ENCODE measurements at places on chromosomes 12 and 14.

- no peak for DNase-seq
These were observed 11.5 kb upstream of the ULK1 start for GRCh38 chr12:131882804-131883520.

DNA sequence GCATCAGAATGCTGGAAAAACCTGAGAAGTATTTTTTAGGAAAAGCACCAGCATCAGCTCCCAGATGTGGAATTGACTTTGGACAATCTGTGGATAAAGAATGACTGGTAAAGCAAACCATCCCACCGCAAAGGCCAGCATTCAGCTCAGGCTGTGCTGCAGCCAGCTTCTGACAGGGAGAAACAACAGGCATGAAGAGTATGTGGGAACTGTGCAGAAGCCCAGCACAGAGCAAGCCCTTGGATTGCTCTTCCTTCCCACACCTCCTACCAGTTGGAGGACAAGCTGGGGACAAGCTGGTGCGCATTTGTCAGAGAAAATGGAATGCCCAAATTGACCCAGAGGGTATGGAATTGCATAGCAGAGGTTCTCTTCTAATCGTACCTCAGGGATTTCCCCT, 228.1 kb downstream of the ANO2 start:
- DNase-seq, result no peak

DNA sequence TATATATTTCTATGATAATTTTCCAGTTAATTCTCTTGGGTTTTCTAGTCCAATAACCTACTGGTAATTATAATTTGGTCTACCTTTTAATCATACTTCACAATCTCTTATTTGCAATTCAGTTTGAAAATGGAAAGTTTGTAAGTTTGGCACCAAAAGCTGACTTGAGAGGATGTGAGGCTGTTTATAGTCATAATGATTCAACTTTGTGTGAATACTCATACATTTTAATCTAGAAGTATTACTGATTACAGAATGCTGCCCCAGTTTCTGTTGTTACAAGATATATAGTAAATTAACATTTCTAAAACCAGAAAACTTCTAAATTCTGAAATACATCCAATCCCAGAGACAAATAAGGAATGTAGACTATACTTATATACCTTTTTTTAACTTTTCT, 158.2 kb downstream of the SLC38A4 start:
- DNase-seq, result no peak

DNA sequence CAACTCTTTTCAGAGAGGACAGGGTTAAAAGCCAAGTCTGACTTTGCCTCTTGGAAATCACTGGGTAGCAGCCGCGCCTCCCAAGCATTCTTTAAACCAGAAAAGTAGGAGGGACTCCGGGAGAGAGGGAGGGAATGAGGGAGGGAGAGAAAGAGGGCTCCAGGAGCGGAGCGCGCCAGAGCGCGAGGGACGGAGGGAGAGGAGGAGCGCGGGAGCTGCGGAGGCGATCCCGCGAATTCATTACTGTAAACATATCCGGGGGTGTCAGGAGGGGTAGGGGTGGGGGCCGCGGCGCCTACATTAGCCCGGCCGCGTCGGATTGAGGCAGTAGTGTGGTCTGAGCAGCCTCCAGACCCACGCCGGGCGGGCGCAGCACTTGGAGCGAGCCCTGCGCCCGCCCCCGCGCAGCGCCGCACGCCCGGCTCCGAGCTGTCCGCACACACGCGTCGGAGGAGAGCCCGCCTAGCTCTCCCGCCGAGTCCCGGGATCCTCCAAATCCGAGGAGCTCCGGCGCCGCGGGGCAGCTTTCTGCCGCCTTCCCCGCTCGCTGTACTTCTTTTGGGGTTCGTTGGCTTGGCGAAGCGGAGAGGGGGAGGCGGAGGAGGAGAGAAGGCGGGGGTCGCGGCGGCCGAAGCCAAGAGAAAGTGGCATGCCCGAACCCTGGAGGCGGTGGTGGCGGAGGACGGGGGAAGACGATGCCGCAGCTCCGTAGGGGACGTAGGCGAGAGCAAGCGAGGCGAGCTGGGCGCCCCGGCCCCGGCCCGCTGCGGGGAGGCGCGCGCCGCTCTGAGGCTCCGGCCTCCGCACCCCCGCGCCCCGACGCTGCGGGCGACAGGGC, 3.3 kb downstream of the FLRT2 start:
- DNase-seq, result no peak

GRCh38 chr14:104650057-104650980, 39.1 kb upstream of the INF2 start:
- peak; percentile 62 for DNase-seq

- no peak for DNase-seq
These were observed 45.4 kb upstream of the NR2C1 start for GRCh38 chr12:95118788-95119179.

DNA sequence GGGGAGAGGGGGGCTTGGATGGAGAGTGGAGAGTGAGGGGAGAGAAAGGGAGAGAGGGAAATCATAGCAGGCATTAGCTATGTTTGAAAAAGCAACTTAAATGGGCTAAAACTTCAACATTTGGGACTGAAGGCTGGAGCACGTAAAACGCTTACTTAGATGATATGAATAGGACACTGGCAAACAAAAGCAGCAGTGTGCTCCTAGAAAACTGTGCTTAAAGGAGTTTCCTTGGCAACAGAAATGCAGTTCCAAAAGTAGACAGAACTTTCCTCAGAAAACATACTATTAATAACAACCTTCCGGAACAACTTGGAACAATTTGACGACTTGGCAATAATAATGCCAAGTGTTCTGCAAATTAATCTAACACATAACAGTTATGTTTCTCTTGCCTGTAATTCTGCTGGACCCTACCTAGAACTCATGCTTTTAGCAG, 235.5 kb upstream of the NPAS3 start:
- no peak for DNase-seq

- no peak for DNase-seq
These were observed 106.4 kb downstream of the SLC8A3 start for GRCh38 chr14:70082394-70082793.

GRCh38 chr12:46579474-46579873, 206.9 kb upstream of the SLC38A2 start:
- no peak for DNase-seq

DNA sequence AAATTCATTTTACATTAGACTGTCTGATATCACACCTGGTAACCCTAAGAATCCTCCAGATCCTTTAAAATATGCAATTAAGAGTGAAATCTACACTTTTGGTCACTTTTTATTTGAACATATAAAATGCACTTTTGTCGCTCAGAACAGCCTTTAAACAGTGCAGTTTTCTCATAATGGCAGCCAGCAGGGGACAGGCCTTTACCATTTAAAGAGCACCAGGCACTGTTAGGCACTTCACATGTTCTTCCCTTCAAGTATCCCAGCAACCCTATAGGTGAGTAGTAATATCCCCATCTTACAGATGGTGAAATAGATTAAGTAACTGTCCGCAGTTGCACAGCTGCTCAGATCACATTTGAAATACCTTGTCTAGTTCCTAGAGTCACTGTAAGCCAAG, 11.3 kb upstream of the SAMD4A start:
- DNase-seq, result no peak

- no peak for DNase-seq
These were observed 34.7 kb upstream of the C12orf42 start for GRCh38 chr12:103530307-103531066.

- no peak for DNase-seq
These were observed 87.6 kb downstream of the GALNT8 start for GRCh38 chr12:4807813-4808212.

GRCh38 chr12:10601860-10602259, 11.5 kb downstream of the MAGOHB start:
- DNase-seq, result no peak

GRCh38 chr12:22744197-22744596, 119.2 kb downstream of the ETNK1 start:
- DNase-seq, result no peak

DNA sequence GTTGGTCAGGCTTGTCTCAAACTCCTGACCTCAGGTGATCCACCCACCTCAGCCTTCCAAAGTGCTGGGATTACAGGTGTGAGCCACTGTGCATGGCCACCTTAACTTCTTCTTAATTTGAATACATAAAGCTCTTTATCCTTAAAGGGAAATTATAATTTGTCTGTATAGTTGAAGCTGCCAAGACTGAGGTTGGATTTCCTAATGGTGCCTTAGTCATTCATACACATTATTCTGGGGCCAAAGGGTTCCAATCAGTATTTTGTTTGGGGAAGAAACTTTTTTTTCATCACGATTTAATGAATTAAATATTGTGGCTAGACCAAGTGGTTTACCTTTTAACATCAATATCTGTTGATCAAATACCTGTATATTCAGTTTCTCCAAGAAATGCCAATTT, 135.9 kb downstream of the SYT1 start:
- DNase-seq, result no peak

DNA sequence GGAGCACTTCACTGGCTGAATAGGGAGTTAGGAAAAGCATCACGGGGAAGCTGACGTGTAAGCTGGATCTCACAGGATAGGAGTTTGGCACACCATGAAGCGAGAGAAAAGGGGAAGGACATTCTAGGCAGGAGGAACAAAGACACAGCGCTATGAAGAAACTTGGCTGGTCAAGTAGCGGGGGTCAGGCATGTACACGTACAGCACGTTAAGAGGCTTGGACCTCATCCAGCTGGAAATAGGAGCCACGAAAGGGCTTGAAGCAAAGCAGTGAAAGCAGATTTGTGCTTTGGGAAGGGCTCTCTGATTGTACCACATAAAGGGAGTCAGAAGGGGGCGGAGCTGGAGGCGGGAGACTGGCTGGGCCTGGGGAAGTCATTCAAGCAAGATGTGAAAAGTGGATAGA, 19.6 kb upstream of the GALNT8 start:
- no peak for DNase-seq

GRCh38 chr12:124993626-124994436, at the start of gene BRI3BP:
Gene BRI3BP (plus strand): TSS chr12:124993645. CDS start chr12:124993791, 146 bp downstream.
- DNase-seq, result peak; percentile 28

GRCh38 chr14:22536853-22537338, 52.1 kb downstream of the DAD1 start:
- peak; percentile 77 for DNase-seq

GRCh38 chr12:54017027-54017788, 8.4 kb downstream of the HOXC8 start:
- no peak for DNase-seq

DNA sequence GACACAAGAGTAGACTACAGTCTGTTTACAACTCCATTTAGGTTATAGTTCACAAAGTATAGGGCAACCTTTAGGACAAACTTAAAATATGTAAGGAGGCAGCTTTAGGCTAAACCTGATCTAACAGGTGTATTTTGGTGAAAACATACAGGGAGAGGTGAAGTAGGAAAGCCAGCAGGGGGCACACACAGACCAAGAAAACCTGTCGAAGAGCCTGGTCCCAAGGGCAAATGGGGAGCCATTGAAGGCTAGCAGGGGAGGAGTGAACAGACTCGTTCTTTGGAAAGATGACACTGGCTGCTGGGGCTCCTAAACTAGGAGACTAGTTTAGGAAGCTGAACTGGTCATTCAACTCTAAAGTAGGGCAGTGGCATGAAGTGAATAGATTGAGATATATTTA, 138.8 kb upstream of the WSCD2 start:
- DNase-seq, result peak; percentile 12

- no peak for DNase-seq
These were observed 241.7 kb upstream of the AMIGO2 start for GRCh38 chr12:47321436-47321835.

DNA sequence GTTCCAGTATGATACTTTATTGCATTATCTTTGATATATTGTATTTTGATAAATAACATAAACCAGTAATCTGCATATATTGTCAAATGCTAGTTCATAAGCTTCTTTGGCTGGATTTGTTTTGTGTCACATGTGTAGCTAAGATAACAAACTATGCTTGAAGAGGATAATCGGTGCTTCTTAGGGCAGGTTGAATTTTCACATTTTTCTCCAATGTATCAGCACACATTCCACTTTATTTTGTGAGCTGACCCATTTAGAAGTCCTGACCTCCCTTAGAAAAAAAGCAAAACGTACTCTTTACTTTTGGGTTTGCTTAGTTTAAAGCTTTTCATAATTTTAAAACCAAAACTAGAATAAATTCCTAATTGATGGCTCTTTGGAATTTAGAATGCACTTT, 277.7 kb upstream of the DDHD1 start:
- no peak for DNase-seq

- no peak for DNase-seq
These were observed 6.3 kb downstream of the MIS18BP1 start for GRCh38 chr14:45246691-45247090.

DNA sequence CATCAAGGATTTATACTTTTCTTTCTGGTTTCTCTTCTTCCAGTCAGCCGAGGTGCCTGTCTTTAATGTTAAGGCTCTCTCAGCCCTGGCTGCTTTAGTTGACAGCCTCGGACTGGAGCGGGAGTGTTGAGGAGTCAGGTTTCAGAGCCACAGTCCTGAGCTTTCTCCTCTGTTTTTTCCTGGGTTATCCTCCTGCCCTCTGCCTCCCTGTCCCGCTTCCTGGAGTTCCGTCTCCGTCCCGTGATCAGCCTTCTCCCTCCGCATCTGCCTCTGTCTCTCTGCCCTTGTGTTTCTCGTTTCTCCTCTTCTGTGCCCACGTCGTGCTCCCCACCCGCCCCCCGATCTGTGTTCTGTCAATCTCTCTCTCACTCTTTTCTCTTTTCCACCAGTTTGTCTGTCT, 33.0 kb downstream of the IQSEC3 start:
- no peak for DNase-seq

DNA sequence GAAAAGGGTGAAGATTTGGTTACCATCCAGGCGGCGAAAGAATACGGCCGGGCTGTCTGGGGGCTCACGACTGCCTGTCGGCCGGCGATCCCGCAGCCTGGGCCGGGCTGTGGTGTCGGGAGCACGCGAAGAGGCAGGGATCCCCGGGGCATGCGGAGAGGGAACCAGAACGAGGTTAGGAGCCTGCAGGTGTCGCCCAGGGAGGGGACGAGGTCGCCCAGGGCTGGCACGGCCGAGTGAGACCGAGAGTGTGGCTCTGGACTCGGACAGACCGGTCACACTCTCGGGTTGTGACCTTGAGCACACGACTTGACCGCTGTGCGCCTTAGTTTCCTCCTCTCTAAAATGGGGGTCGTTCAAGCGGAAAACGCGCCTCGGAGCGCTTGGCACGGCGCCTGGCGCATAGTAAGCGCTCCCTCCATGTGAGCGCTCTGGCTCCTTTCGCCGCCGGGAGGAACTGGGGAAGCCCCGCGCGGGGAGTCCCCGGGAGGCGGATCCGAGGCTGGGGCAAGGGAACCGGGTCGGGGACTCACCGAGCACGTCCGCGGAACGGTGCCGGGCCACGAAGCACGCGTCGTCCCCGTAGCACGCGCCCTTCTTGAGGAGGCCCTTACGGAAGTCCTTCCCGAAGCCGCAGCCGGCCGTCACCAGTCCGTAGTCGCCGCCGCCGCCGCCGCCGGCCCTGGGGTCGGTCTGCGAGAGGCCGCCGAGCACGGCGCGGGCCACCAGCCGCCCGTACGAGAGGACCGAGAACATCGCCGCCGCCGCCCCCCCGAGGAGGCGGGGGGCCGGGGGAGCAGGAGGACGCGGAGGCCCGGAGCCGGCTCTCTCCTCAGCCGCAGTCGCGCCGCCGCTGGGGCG, 612 bp downstream of the PPTC7 start:
- peak; percentile 65 for DNase-seq

GRCh38 chr12:6116471-6117021, 7.9 kb downstream of the VWF start:
- no peak for DNase-seq

DNA sequence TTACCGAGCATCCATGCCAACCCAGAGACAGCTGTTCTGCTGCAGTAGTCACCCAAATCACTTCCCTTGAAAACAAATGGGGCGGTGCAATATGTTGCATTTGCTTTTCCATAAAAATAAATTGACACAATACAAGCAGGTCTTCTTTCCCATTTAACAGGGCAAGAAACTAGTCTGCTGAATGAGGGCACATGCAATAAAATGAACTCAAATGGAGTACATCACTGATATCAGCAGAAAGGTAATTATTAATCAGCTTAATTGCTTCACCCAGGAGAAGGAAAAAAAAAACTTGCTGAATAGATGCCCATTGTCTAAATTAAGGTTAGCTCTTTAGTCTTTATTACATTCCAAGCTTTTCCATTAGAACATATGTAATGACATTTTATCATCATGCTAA, 175.1 kb upstream of the GZMB start:
- DNase-seq, result no peak
